Erythroblast (primary cell): ENCODE measurements at places on chromosomes 3 and 15.

GRCh38 chr3:187450431-187451190, 82.4 kb downstream of the RTP4 start:
- no peak for DNase-seq

GRCh38 chr3:12764171-12764776, 5.2 kb upstream of the TMEM40 start:
- DNase-seq: no peak

DNA sequence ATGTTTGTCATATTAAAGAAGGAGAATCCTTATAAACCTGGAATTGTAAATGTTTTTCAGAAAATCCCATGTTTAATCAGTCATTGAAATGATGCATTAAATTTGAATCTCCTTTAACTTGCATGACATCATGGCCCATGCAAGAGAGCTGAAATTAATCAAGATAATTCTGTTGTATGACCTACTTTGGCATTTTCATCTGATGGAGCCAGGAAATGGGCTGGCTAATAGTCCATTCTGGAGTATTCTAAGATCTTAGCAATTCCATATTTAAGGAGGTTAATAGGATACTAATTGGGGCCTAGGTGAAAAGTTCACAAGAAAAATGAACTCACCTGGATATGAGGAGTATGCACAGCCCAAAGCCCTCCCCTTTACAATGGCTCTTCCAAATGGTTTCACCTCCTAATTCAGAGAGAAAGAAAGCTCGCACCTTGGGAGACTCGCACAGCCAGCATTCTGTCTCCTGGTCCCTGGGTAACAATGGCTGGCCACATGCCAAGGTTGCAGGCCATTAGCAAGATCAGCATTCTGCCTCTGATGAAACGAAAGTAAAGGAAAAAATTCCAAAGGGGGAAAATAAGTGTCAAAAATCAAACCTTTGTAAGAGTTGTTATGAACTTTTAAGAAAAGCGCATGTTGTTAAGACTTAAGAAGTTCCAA, 786.4 kb downstream of the MCTP2 start:
- no peak for DNase-seq

DNA sequence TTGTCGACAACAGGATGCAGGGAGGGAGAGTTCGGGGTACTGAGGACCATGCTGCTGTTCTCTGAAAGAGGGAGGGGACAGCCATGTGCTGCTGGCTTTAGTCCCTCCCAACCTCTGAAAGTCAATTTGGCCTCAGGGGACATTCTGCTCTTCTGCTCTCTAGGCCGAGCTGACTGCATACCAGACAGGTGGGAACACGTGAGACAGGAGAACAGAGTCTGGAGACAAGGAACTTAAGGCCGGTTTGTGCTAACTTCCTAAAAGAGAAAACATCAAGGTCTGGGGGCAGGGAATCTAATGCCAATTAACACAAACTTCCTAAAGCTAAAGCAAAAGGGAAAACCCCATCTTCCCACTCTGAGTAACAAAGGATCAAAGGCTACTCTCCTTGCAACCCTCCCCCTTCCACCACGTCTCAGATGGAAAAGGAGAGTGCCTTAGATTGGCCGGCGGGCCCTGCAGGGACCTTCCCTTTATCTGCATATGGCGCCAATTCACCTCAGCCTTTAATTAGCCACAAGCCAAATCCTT, 41.0 kb downstream of the SLCO2A1 start:
- DNase-seq: no peak

- DNase-seq: no peak
Observed at GRCh38 chr3:125266971-125267370, 54.4 kb upstream of the SLC12A8 start.

DNA sequence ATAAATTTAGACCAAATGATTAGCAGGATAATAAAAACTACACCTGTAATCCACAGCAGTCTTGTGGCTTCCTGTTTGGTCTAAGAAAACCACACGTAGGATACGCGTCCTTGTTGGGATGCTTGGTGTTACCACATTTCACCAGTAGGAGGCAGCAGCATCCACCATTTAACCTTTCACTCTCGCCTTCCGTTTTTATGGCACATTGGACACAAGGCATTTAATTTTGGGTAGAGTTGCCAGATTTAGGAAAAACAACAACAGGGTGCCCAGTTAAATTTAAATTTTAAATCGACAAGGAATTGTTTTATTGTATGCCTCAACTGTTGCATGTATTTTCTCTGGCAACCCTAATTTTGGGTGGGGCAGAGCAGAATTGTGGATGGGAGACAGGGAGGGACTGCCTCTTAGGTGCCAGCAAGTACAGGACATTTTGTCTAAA, 6.3 kb downstream of the LRRC31 start:
- peak; percentile 92 for DNase-seq

DNA sequence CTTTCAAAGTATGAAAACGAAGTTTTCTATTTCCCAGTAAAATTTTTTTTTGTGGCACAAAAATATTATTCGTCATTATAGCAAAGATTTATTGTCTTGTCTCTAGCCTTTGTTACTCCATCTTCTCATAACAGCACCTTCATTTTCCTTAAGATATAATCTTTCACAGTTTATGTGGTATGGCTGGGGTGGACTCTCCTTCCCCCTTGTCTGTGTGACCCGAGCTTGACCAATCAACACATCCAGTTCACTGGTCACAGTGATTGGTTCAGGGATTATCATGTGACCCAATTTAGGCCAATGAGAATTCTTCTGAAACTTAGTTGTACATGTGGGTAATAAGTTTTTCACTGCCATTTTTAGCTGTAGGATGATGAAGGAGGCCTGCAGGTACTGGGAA, 71.2 kb upstream of the DCBLD2 start:
- no peak for DNase-seq

GRCh38 chr3:113261626-113262303, 50.4 kb downstream of the BOC start:
- DNase-seq: no peak

DNA sequence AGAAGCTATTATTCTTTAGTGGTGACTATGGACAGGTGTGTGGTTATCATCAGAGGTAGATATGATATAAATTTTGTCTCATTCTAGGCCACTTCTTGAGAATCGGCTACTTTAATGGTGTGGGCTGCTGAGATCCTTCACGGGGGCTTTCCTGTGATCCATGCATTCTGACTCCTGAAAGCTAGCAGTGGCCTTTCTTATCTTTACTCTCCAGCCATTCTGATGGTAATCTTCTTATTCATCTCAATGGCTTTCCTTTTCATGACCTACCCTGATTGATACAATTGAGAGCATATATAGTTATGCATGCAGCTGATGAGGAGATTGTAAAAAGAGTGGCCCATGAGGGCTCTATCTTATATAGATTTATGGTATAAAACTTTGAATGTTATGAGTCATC, 78.3 kb upstream of the ZPLD1 start:
- no peak for DNase-seq

DNA sequence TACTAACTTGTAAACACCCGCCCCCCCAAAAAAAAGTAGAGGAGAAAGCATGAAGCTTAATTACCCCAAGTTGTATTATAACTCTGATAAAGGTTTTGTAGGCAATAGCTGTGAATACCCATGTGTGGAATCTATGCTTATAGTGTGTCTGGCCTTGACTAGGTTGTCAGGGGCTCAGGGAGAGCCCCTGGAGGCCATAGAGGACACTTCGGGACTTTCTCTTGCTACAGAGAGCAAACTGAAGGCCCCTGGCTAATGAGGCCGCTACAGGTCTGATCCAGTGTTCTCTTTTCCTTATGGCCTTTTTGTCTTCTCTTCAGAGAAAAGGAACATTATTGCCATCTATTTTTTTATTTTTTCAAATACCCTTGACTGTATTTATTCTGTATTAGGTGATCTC, 19.1 kb upstream of the SCAANT1 start:
- peak; percentile 5 for DNase-seq

DNA sequence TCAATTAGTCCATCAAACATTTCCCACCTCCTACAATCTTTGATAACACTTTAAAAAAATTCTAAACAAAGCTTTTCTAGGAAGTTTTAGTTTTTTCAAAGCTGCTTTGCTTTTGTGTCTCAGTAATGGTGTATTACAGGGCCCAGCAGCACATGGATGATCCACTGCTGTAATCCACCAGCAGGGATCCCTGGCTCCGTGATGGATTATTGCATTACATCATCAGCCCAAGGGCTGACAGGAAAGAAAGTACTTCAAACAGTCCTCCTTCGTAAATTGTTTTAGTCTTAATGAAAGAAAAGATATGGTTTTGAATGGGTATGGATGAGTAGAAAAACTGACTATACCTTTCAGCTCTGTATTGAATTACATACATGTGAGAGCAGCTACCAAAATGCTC, 688.9 kb upstream of the NAALADL2 start:
- DNase-seq: no peak

GRCh38 chr15:101267320-101268104, 9.8 kb downstream of the SELENOS start:
- DNase-seq: no peak

GRCh38 chr3:159057621-159058020, 255.8 kb downstream of the MFSD1 start:
- DNase-seq: no peak

DNA sequence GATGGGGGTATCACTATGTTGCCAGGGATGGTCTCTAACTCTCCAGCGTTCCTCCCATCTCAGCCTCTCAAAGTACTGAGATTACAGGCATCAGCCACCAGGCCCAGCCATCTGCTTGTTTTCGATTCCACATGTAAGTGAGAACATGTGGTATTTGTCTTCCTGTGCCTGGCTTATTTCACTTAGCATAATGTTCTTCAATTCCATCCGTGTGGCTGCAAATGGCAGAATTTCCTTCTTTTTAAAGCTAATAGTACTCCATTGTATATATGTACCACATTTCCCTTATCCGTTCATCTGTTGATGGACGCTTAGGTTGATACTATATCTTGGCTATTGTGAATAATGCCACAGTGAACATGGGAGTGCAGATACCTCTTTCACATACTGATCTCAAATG, 70.6 kb downstream of the ASB7 start:
- DNase-seq: no peak

GRCh38 chr3:38984110-38984509, 67.6 kb downstream of the SCN11A start:
- no peak for DNase-seq

DNA sequence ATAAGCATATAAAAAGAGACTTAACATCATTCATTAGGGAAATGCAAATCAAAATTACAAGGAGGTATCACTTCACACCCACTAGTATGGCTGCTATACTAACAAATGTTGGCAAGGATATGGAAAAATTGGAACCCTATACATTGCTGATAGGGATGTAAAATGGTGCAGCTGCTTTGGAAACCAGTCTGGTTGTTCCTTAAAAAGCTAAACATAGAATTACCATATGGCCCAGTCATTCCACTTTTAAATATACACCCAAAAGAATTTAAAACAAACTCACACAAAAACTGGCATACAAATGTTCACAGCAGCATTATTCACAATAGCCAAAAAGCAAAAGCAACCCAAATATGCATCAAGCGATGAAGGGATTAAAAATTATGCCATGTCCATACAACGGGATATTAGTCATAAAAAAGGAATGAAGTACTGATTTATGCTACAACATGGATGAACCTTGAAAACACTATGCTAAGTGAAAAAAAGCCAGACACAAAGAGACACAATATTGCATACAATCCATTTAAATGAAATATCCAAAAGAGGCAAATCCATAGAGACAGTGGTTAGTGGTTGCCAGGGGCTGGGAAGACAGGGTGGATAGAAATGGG, 118.3 kb downstream of the OSBPL10 start:
- DNase-seq: no peak

GRCh38 chr15:62997441-62997840, 45.1 kb upstream of the TPM1 start:
- DNase-seq: no peak

GRCh38 chr15:31852933-31853799, 177.1 kb upstream of the CHRNA7 start:
- no peak for DNase-seq

DNA sequence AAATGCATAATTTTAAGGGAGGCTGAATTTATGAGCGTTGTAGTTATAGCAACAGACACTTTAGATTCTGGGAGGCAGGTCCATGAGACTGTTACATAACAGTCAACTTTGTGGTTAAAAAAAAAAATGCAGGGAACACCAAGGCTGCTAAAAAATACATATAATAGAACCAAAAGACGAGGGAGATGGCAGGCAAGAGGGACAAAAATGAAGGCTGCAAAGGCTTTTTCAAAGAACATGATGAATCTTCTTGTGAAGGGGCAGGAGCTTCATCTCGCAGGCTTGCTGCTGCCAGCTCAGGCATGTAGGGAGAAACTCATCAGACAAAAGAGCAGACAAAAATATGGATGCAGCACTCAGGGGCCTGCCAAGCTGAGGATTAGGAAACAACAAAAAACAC, 243.9 kb downstream of the SHQ1 start:
- DNase-seq: no peak

DNA sequence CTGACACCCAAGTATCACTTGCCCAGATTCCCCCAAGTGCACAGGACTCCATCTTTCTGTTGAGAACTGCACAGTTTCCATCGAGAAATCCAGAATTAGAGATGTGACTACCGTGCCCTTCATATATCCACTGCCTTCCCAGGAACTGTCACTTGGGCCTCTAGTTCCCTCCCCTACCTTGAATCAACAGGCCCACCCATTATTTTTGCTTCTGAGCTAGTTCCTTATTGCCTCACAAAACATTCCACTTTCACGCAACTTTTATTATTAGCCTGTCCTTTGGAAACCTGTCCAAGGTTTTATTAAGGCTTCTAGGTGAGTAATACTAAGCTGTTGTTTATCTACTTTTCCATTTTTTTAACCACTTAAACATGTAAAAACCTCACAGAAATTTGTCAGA, 17.1 kb upstream of the SLC30A4 start:
- DNase-seq: no peak

DNA sequence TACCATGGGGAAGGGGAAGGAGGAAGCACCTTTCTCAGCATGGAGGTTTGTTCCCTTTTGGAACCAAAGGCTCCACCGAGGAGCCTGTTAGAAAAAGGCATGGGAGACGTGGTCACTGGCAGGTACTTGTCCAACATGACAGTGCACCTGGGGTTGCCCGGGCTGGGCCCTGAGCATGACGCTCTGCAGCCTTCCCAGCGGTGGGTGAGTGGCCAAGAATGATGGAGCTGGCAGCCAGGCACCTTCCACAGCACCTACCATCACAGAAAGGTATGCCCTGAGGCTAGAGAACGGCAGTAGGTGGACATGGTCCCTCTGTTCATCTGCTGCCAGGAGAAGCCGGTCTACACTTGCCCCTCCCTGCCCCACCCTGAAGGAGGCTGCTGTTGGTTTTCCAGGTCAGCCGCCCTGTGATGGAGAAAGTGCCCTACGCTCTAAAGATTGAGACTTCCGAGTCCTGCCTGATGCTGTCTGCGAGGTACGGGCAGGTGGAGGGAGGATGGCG, 29.0 kb upstream of the NR2C2 start:
- no peak for DNase-seq

DNA sequence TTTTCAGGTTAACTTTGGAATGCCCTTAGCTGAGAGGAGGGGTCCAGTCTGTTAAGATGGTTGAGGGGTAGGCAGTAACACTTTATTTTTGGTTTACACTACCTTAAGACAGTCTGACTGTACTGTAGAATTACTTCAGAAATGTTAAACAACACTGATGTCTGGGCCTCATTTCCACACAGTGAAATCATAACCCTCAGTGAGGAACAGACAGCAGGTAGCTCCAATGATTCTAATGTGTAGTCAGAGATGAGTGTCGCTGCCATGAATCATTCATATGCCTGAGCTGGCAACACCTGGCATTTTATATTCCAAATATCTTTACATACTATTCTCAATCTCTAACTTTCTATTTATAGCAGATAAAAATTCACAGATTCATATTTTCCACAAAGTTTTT, 37.3 kb upstream of the POU1F1 start:
- DNase-seq: no peak

GRCh38 chr15:47908486-47908885, 191.2 kb downstream of the SEMA6D start:
- no peak for DNase-seq

GRCh38 chr3:36501616-36502015, 121.3 kb downstream of the STAC start:
- no peak for DNase-seq

- no peak for DNase-seq
Observed at GRCh38 chr3:119357190-119357589, 63.0 kb downstream of the ARHGAP31 start.
